Erythroblast (primary cell): ENCODE measurements at places on chromosomes 16 and 17.

GRCh38 chr17:37598145-37598544, 11.1 kb downstream of the SYNRG start:
- DNase-seq = peak; percentile 17

DNA sequence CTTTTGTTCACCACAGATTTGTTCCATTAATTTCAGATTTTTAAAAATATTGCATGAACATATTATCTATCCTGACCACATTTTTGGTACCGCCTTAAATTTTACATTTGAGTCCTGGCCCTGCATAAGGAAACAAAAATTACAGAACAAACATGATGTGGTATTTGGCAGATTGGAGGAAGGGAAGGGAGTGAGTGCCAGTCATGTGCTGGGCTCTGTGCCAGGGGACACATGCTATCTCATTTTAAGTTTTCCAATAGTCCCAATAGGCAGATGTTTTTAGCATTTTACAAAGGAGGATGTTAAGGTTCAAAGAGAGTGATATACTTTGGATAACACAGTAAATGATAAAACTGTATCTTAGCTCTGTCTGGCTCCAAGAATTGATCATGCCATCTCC, 185.1 kb downstream of the CDK5R1 start:
- DNase-seq = peak; percentile 76

DNA sequence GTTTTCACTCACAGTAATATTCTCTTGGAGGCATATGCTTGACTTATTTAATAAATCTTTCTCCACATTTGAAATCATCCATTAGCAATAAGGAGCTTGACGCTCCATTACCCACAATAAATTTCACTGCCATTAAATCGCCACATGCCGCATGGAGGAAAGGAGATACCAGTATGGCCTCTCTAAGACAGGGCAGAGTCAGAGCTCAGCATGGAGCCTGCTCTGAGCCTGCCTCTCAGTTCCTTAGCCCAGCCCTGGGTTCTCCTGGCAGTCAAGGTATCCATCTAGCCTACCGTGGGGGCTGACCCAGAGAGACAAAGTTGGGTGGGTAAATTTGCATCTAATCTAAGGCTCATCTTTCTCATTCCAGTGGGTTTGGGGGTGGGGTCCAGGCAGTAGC, 80.3 kb upstream of the CES5A start:
- DNase-seq = no peak

DNA sequence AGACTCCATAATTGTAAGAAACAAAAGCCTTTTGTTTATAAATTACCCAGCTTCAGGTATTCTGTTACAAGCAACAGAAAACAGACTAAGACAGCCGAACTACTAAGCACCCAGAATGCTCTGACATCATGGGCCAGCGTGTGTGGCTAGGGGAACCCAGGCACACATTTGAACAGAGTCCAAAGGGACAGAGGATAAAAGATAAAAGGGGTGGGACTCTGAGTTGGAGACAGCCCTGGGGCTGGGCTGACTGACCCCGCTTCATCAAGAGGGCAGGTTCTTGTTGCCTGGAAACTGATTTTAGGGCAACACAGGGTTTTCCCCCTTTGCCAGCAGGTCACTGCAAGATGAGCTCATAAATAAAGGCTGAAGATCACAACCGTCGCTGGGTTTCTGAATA, 30.5 kb upstream of the ZNF287 start:
- no peak for DNase-seq

GRCh38 chr17:27577884-27578717, 52.9 kb upstream of the LGALS9 start:
- peak; percentile 70 for DNase-seq

DNA sequence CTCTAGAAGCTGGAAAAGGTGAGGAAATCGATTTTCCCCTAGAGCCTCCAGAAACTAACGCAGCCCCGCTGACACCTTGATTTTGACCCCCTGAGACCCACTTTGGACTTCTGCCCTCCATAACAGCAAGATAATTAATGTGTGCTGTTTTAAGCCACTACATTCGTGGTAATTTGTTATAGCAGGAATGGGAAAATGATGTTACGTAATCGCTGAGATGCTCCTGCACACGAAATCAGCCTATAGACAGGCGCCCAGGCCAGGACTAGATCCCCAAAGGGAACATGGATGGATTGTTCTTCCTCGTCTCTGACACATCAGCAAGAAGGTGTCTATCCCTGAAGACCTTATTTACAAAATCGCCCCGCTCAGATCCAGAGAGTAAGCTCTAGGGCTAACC, 1.4 kb upstream of the MYOCD start:
- no peak for DNase-seq

DNA sequence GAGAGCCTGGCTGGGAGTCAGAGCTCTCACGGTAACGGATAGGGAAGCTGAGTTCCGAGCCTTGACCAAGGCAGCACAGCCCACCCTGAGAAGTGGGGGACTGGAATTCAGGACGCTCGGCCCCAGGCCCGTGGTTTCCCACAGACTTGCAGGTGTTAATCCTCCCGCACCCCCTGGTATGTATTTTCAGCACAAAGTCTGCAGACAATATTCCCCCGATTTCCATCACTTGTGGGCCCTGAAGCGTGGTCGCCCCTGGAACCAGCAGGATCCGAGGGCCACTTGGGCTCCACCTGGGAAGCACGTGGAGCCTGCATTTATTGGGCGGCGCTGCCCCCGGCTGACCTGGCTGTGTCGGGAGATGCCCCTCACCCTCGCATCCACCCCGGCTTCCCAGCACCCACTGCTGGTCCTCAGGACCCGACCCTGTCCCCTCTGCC, 60.2 kb downstream of the WSB1 start:
- no peak for DNase-seq

DNA sequence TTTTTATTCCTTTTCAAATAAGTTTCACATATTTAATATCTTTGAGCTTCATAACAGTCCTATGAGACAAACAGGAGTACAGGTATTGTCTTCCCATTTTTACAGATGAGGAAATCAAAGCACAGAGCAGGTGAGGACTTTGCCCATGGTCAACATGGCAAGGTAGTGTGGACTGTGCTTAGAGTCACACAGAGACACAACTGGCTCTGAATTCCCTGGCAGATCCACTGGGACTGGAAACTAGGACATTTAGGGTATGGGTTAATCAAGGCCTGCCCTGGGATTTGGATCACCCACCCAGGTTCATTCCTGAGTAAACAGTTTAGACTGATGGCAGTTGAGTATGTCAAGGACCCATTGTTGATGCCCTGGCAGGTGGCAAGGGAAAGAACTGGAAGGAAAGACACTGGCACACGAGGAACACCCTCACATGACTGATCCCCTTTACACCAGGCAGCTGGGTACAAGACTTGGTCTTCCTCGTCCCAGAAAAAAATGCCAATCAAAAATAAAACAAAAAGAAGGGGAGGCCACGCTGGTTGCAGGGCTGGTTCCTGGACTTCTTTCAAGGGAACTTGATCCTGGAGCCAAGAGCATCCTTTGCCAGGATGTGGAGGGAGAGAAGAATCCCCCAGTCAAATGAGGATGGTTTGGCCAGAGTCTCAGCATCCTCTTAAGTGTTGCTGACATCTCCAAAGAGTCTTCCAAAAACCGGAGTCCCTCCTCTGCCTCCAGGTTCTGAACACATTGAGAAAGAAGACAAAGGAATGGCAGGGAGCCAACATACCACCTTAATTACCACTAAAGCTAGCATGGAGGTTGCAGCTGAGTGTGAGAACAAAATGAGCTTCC, 34.9 kb downstream of the CHD9 start:
- DNase-seq = no peak

- no peak for DNase-seq
These were observed 18.8 kb upstream of the TMEM220 start for GRCh38 chr17:10748531-10749181.

DNA sequence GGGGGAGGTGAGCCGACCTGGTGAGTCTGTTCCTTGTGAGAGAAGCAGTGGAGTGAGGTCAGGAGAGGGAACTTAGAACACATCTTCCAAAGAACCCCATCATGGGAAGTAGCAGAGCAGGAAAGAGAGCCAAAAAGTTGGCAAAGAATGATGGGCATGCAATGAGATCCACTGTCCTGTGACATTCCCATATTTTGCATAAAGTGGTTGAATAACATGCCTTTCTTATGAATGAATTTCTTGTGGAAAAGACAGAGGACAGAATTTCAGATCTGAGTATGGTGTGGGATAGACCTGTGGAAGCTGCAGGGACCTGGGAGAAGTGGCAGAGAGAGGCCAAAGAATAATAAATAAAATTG, 41.3 kb downstream of the TMEM100 start:
- no peak for DNase-seq

DNA sequence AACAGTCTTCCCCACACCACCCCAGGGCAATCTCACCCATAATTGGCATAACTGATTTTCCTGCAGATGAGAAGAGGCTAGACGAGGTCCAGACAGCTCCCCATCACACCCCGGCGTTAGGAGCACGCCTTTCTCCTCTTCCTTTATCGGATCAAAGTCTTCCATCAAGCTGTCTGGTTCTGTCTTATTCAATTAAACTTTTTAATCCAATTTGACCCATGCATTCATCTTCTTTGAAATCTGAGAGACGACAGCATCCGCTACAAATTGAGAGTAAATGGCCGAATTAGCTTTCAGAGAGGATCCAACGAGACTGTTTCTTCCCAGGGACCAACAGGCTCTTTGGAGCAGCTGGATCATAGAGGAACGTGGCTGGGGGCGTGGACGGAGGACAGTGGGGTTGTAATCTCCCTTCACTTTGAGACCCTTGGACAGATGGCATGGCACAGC, 44.4 kb upstream of the GPRC5B start:
- DNase-seq = no peak

GRCh38 chr16:22366371-22366770, 8.0 kb downstream of the CDR2 start:
- DNase-seq = no peak
